NCI-H1417 treated with DMSO at 0.1 percent for 48 hours (cell line): ENCODE measurements at places on chromosomes 12 and 14.
A peak's percentile ranks its signal among the peaks of the same experiment; 100 is the strongest.

GRCh38 chr12:127957001-127957660 lies 309.8 kb upstream of the TMEM132C start:
- DNase-seq: no peak

DNA sequence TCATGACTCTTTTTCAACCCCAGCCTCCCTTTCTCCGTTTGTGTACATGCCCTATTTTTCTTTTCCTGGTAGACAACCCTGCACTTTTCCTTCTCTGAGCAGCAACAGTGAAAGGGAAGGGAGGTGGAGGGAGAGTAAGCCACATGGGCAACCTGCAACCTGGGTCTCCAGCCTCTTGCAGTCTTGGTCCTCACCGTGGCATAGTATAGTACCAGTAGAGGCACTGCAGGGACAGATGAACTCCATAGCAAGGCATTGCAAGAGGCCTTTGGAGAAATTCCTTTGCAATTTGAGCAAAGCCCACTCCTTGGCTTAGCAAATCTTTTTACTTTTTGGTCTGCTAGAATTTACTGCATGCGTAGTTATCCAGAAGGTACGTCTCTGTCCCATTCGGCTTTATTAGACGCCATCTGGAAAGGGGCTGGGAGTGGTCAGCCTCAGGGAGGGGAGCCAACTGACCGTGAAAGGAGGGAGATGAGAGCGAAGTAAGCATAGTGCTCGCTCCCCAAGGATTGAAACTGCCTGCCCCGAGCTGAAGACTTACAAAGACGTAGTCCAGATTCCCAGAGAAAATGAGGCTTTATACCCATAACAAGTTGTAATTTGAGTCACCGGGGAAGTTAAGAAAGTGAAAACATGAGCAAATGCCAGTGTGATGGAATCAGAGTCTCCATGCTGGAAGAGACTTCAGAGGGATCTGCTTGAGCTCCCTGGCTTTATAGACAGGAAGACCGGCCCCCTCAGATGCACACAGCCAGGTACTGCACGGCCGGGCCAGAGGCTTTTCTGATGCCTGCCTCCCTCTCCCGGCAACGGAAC lies 332.0 kb downstream of the CACNA1C start:
- DNase-seq: no peak

- DNase-seq: no peak
Measured at GRCh38 chr14:81153187-81153586, 67.6 kb downstream of the GTF2A1 start.

DNA sequence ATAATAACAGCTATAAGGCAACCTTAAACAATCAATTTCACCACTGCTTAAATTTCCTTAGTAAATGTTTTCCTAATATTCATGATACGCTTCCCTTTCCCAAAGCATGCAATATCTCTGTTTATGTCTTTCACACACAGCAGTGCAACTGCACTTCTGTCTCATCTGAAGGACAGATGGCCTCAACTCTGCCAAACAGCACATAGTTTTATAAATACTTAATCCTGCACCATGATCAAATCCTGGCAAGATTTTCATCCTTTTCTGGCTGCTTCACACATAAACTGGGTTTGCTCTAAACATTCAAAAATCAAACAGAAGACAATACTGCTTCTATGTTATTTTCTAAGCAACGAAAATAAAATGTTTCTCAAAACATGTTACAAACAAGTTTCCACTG lies 266.3 kb downstream of the ITPR2 start:
- DNase-seq: no peak

DNA sequence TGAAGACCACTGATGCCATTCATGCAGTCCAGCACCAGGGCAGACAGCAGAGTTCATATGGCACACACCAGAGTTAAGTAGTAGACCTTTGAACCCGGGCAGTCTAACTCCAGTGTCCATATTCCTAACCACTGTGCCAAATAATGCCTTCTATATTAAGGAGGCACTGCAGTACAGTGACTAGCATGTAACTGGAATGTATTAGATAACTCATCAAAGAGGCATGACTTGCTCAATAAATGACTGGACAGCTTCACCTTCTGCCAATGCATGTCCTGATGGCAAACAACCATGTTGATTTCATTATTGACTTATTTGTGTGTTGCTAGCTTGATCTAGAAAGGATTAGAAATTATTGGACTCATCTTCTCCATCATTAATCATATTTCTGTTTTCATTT lies 40.2 kb downstream of the DACT1 start:
- DNase-seq: no peak

DNA sequence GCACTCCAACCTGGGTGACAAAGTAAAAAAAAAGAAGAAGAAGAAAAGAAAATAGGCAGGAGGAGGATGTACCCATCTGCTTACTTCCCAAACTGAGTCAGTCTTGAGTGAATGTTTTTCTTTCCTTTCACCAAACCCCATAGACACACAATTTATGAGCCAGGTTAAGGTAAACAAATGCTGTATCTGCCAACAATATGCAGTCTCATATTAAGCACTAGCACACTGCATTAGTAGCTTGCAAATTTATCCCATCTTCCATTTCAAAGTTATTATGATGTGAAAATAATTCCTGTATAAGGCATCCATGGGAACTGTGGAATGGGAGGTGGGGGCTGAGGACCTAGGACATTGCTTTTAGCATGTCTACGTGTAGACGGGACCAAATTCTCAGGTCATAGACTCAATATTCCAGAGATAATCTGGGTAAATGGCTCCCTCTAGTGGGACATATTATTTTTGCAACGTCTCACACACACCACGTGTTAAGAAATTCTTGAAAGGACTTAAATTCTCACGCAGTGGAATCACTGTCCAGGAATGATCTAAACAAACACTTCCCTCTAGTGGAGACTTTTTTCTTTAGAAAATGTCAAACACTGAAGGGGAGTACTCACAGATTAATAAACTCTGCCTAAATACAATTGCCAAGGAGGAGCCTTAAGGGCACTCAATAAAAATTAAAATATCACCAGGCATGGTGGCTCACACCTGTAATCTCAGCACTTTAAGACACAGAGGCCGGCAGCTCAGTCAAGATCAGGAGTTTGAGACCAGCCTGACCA lies 17.1 kb upstream of the OR10P1 start:
- DNase-seq: peak; percentile 28

GRCh38 chr12:32893043-32893442 lies 3.5 kb downstream of the PKP2 start:
- DNase-seq: no peak

DNA sequence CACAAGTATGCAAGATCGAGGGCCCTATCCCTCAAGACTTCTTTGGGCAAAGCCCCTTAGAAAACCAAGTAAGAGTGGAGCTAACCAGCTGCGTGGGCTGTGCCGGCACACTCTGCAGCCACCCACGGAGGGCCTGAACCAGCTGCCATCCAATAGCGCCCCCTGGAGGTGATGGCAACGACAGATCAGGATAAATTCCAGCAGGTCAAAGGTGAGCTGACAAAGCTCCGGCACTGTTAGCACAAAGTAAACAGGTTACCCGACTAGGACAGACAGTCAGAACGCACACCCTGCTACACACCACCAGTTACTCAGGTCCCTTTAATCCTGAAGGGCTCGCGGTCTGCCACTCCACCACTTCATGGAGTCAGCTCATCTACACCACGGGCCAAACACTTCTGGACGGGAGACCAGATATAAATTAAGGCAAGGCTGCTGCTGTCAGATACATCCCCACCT lies 4.9 kb downstream of the ZBTB39 start:
- DNase-seq: no peak

- no peak for DNase-seq
Measured at GRCh38 chr12:128009108-128009507, 257.9 kb upstream of the TMEM132C start.

DNA sequence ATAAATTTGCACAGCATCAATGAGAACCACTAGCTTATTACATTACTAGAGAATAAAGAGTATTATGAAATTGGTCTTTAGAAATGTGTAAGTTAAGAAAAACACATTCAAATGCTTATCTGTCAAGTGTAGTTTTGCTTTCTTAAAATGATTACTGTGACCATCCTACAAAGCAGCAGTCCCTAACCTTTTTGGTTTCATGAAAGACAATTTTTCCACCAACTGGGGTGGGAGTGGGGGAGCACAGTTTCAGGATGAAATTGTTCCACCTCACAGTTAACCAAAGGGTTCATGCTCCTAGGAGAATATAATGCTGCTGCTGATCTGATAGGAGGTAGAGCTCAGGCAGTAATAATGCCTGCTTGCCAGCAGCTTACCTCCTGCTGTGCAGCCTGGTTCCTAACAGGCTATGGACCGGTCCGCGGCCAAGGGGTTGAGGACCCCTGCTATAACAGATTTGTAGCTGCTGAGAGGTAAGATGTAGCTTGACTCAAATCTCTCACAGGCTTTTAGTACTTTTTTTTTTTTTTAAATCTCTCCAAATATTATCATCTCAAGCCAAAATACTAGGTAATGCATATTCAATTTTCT lies 45.4 kb downstream of the PPP4R3A start:
- no peak for DNase-seq

GRCh38 chr14:52801014-52801712 lies 9.8 kb upstream of the GNPNAT1 start:
- DNase-seq: no peak

- no peak for DNase-seq
Measured at GRCh38 chr14:59126714-59127436, 61.6 kb upstream of the DAAM1 start.

- no peak for DNase-seq
Measured at GRCh38 chr14:39050389-39050788, 52.6 kb downstream of the SEC23A start.

- no peak for DNase-seq
Measured at GRCh38 chr14:89178800-89179535, 238.1 kb downstream of the FOXN3 start.

DNA sequence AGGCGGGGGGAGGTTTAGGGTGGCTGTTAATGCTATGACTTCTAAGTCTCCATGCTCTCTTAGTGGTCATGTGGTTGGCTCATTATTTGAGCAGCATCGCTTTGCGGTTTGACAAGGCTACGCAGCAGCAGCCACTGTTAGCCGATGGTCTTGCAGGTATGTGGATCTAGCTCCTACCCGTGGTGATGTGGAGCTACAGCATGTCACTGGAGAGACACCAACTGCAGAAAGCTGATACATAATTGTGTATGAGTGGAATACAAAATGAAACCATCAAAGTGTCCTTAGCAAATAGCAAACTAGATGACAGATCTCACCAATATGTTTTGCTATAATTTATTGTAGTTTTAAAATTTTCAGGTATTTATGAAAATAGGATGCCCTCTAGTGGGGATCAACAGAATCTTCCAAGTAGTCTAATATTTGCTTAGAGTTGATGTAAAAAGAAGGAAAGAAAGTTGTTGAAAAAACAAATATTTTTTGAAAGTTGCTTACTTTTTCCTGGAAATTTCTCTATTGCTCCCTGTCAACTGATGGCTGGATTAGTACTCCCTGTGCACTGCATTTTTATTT lies 94.9 kb downstream of the NAV3 start:
- peak; percentile 69 for DNase-seq

- peak; percentile 92 for DNase-seq
Measured at GRCh38 chr12:56333679-56334489, at the start of gene PAN2. Gene PAN2, minus strand, starts transcription at chr12:56334000. Its CDS starts 906 bp downstream, at chr12:56333094.

DNA sequence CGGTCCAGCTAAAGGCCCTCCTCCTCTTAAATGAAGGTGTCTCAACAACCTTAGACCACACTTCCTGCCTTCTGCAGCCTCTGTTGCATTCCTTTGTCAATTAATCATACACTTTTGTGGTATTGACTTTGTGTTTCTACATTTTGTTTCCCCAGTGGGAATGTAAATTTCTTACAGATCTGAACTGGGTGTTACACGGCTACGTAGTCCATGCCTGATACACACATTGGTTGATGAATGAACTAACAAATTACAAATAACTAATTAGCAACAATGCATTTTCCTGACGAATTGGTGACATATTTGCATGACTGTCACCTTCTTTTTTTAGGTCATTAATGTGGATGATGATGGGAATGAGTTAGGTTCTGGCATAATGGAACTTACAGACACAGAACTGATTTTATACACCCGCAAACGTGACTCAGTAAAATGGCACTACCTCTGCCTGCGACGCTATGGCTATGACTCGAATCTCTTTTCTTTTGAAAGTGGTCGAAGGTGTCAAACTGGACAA lies 15.2 kb upstream of the CCT2 start:
- no peak for DNase-seq

- DNase-seq: no peak
Measured at GRCh38 chr12:79531518-79531917, 159.2 kb downstream of the PAWR start.

DNA sequence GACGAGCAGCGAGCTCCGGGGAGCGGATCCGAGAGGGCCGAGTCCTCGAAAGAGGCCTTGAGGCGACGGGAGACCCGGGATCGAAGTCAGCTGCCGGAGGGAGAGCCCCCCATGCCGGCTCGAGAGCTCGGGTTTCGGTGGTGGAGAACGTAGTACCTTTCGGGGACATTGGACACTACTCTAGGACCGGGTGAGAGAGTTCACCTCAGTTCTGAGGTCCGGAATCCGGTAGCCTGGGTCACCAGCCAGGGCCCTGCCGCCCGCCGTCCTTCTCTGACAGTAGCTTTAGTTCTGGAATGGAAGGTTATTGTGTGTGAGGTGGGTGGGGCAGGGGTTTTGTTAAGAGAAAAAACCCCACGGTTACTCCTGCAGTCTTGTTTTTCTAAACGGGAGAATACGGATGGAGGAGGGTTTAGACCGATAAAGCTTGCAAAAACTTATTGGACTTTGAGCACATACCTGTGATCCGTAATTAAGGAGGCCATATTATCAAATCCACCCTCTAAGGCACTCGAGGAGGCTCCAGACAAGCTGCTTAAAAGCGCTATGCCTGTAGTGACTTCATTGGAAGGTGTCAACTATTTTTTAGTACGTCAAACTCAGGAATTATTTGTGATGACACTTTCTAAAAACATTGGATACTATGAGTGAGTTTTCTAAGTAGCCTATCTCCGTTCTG lies 765 bp downstream of the SCYL2 start:
- DNase-seq: no peak

- DNase-seq: no peak
Measured at GRCh38 chr14:24232645-24233537, at the start of gene GMPR2. Gene GMPR2, plus strand, starts transcription at chr14:24232929. Its CDS starts 325 bp downstream, at chr14:24233254.

GRCh38 chr12:25904442-25904841 lies 54.0 kb upstream of the RASSF8 start:
- DNase-seq: no peak

- no peak for DNase-seq
Measured at GRCh38 chr12:97650242-97650641, 187.6 kb downstream of the RMST start.

GRCh38 chr14:94598816-94599655 lies 13.2 kb upstream of the SERPINA3 start:
- no peak for DNase-seq

DNA sequence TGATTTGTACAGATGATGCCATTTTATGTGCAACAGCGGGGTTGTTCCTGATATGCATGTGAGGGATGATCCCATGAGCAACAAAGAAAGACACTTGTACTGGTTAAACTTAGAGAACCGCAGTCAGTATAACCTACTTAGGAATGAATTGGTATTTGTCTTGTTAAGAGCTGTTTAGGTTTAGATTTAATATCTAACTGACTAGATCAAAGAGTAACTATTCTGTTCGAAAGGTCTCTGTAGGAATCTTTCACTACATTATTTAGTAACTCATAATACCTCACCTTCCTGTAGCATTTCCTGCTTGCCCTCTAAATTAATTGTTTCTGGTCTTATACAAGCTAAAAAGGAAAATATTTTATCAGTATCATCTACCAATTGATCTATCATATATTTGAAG lies 350.4 kb downstream of the TRHDE start:
- no peak for DNase-seq

- no peak for DNase-seq
Measured at GRCh38 chr14:64772397-64772950, 68.2 kb downstream of the PLEKHG3 start.
